ENCODE measurements at places on chromosomes 2 and 18.

DNA sequence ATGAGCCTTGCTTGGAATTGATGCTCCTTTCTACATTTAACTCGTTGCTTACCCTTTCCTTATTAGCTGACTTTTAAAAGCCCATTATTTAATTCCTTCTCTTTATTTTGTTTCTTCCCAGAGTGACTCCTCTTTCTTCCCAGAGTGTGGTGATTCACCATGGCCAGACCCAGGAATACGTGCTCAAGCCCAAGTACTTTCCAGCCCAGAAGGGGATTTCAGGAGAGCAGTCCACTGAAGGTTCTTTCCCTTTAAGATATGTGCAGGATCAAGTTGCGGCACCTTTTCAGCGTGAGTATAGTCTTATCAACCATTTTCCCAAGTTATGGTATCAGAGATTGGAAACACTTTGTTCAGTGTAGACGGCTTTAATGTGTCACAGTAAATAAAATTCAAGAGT is 163.7 kb downstream of the LTBP1 start:
- no peak for DNase-seq

- no peak for DNase-seq
Measured at GRCh38 chr2:227407591-227408151, 19.9 kb upstream of the SCYGR1 start.

DNA sequence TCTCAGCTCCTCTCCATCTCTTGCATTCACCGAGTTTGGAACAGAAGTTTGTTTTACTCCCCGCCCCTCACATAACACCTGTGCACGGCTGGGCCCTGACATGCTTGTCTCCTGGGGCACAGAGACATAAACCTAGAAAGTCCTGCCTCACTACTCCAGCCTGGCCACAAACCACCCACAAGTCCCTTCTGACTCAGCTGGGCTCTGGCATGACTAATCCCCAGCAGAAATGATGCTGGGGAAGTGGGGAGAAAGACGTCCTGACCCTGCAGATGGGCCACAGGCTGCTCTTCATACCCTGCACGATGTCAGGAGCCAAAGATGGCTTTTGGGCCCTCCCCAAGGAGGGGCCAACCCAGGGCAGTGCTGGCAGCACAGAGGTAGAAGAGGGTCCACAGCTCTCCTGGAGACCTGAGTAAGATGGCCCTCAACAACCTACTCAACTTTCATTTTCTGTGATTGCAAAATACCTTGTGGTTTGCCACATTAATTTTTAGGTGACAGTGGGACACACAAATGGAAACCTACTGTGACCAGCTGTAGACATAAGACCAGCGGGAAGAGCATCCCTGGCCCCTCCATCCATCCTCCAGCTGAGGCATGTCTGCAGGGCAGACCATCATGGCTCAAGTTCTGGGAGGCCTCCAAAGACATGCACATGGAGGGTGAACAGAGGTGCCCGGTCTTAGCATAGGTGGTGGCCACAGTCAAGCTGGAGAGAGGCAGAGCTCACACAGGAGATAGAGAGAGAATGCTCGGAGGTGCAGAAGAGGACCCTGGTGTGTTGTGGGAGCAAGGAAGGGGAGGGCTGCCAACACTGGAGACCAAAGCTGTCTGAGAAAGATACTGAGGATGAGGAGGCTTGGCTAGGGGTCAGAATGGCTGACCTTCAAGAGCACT is 40.0 kb downstream of the DNMT3A start:
- no peak for DNase-seq

DNA sequence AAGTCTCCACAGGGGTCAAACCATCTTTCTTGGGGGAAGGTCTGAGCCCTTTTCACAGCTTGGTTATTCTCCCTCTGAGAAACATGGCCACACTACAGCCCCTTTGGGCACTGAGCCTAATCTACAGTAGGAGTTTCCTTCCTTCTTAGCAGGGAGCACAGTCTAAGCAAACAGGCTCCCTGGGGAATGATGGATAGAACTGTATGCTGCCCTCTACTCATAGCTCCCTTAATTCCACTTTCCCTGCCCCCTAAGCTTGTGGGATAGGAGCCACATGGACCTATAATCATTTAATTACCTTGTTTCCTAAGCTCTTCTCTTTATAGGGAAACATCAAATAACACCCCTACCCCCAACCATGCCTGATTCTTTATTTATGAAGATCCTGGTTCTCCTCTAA is 442.1 kb upstream of the MEX3C start:
- DNase-seq: no peak

- no peak for DNase-seq
Measured at GRCh38 chr18:63395503-63395902, 26.8 kb downstream of the VPS4B start.

- no peak for DNase-seq
Measured at GRCh38 chr2:224038830-224039079, 331 bp downstream of the SERPINE2 start.

DNA sequence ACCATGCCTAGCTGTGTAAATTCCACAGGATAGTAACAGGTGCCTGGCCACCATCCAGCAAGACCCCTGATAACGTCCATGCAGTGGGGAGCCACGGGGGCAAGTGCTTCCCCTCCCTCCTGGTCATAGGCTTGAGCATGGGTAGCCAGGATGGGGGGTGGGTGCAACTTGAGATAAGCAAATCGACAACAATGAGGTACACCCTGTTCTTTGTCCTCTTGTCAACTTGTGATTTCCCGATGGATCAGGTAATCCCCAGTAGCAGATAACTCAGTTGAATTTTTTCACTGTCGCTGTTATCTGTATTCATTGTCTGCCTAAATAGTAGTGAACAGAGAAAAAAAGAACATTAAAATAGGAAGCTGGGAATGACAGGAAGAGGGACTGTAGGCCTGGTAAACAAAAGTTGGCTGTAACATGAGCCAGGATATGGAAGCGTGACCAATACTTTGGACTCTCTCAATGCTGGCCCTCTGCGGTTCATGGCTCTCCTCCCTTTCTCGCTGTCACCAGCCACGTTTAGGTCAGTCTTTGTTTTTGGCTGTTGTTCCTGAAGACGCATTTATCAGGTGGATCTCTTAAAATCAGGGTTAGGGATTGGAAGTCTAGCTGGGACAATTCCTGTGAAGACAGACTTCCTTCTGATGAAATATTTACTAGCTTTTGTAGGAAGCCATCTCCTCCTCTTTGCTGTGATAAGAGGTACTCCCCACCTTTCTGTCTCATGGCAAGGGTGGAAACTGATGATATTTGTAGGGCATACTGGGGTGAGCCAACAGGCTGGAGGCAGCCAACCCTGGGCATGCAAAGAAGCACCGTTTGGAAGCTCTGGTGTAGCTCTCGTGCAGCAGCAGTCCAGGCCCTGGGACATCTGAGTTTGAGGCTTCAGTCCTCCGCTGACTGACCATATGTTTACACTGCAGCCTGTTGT is 42.4 kb downstream of the TCF7L1 start:
- no peak for DNase-seq

DNA sequence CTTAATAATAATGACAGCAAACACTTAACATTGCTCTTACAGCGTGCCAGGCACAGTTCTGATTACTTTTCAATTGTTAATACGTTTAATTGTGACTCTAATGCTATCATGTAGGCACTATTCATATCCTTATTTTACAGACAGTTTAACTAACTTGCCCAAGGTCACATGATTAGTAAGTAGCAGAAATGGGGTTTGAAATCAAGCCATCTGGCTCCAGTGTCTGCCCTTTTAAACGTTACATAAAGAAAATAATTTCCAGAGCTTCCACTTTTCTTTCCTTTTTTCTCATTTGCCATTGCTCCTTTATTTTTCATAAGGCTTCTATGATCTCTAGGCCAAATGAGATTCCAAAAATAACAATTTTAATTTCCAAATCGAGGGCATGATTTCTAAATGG is 50.6 kb upstream of the IKZF2 start:
- DNase-seq: no peak

DNA sequence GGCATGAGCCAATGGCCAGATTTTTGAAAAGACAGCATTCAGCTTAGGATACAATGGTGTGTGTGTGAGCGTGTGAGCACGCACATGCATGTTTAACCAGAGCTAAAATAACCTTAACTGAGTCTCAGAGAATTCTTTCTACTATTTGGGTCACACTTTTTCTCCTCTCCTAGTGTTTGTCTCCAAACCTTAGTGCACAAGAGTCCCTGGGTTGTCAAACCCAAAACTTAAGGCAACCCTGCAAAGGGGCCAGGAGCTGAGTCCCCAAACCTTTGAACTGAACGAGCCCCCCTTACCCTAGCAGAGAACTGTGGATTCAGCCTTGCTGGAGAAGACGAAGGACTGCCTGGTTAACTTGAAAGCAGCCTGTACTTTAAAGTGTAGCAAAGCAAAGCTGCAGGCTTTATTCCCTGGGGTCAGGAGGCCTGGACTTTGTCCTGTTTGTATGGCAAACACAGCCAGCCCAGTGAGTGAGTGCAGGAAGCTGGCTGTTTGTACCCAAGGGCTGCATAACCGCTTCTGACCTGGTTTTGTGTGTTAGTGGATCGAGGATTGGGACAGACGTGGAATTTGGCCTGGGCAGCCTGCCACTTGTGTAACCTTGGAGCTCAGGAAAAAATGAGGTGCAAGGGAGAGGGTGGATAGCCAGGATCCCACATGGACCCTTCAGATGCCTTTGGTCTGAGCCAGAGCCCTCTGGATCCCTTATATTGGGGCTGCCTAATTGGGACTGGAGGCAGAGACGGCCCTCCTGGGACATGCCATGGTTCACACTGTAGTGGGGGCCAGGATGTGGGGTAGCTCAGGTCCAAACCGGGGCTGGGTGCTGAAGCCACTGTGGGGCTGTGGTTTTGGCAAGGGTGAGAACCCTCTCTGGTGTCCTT is 6.4 kb upstream of the PSMD1 start:
- no peak for DNase-seq

GRCh38 chr2:183952741-183953140 is 645.6 kb upstream of the ZNF804A start:
- no peak for DNase-seq

DNA sequence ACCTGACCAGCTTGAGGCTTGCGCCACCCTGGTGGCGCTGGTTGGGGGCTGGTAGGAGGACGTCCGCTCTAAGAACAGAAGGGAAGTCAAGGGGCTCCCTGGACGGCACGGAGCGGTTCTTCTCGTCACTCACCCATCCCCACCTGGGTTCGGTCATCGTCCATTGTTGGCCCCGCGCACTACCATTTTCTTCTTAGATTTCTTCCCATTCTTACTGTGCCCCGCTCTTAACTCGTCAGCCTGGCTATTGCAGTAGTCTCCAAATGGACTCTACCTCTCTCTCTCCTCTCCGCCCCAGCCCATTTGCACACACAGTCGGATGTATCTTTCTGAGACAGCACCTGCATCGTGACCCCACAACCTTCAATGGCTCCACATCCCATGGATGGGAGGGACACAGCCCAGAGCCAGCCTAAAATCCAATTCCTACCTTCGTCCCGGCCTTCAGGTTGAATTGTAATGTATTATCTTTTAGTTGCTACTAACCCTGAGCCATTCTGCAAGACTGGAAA is 814 bp upstream of the RAB1A start:
- no peak for DNase-seq
